Activated CD8-positive, alpha-beta memory T cell treated with anti-CD3 and anti-CD28 coated beads for 24 hours (primary cell): ENCODE measurements at places on chromosomes 12 and 14.

DNA sequence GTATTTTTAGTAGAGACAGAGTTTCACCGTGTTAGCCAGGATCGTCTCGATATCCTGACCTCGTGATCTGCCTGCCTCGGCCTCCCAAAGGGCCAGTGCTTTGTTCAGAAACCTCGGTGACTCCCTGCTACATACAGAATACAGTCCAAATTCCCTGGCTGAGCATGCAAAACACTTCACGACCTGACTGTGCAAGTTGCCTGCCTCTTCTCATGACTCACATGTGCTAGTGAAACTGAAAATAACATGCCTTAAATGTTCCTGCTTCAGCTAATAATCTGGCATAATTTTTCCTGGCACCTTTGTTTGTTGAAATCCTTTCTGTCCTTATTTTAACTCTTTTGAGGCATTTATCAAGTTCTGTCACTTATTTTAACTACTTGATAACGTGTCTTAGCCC is 8.2 kb downstream of the DMAC2L start:
- DNase-seq, result no peak

GRCh38 chr12:18483698-18484325 is 222.5 kb downstream of the PIK3C2G start:
- no peak for DNase-seq

DNA sequence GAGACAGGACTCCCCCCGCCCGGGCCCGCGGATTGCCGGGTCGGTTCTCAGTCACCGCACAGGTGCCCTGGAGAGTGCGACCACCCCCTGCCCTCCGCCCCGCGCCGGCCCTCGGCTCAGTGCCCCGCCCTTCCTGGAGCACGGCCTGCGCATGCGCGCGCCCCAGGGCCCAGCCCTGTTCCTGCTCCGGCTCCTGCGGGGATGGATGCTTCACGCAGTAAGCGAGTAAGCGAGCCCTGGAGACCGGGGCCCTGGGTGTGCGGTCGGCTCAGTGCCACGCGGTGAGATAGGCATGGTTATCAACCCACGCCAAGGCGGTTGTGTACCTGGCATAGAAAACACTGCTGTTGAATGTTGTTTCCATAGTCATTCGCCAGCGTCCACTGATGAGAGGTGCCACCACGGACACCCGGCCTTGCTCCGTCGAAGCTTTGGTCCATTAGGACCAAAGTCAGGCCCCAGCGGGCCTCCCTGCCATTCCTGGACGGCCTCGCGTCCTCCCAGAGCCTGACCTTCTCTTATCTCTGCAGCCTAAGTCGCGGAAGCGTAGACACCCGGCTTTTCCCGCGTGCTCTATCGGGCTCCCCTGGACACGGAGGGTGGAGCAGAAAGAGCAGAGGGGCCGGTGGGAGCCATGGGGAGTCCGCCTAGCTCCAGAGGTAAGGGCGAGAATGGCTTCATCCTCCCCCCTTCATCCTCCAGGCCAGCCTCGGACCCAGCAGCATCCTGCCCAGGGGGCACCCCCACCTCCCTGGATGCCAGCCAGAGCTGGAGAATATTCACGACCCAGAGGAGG is 90.6 kb downstream of the PAPOLA start:
- DNase-seq, result peak; percentile 88

DNA sequence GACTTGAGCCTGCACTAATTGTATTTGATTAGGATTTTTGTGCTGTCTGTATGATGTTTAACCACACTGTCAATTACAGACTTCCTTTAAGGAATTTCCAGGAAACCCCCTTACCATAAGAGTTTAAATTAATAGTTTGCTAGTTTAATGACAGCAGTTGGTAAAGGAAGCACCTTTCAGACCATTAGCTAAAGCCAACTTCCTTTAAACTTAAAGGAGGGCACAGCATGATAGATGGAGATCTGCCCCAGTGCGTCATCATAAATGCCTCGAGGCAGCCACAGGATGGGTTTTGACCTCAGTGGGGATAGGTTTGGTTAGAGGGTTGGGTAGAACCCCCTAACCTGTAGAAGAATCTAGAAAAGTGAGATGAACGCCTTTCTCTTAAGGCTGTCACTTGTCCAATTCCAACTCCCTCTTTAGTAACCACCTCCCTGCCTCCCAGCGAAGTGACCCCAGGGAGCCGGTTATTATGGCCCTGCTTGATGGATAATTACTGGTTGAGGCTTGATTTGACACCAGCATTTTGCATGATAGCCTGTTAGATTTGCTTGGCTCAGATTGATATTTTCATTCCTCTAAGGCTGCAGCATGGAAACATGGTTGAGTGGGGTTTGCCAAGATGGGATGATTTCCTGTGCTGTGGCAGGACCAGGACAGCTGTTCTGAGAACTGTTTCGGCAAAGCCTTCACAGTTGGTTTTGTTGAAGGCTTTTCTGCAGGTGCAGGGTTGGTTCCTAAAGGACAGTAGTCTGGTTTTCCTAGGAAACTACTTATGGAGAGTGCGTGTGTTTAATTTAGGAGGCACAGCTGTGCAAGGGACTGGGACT is 62.7 kb downstream of the CHST11 start:
- DNase-seq, result no peak

DNA sequence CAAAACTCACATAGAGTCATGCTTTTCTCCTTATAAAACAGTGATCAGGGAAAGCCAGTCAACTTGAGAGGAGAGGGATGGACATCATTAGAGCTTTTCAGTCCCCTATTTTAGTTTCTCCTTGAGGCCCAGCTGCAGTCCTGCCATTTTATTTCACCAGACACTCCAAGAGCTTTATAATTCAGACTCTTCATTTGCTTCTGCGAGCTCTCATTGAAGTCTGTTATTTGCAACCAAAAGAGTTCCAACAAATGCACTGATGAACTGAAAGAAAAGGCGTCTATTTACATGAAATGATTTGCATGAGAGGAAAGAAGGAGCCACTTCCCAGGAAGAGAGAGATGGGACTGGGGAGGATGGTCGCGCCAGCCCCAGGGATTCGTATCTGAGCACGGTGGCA is 86.8 kb downstream of the NDUFA12 start:
- no peak for DNase-seq

GRCh38 chr12:69991690-69992288 is 166.8 kb downstream of the MYRFL start:
- DNase-seq, result no peak

DNA sequence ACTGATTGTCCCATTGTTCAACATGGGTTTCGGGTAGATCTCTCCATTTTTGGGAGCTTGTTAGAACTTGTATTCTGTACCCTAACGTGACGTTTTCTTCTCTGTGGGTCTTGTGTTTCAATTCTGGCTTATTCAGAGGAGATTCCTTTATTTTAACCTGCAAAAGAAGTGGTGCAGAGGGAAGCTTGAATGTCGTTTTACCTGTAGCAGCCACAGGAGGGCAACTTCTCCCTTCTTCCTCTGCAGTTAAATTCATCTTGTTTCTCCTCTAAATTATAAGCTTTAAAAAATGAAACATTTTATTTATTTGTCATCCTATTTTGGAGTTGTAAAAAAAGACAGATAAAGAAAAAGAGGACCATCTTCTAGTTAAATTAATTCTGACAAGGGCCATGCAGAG is 13.7 kb upstream of the CLEC4D start:
- no peak for DNase-seq

DNA sequence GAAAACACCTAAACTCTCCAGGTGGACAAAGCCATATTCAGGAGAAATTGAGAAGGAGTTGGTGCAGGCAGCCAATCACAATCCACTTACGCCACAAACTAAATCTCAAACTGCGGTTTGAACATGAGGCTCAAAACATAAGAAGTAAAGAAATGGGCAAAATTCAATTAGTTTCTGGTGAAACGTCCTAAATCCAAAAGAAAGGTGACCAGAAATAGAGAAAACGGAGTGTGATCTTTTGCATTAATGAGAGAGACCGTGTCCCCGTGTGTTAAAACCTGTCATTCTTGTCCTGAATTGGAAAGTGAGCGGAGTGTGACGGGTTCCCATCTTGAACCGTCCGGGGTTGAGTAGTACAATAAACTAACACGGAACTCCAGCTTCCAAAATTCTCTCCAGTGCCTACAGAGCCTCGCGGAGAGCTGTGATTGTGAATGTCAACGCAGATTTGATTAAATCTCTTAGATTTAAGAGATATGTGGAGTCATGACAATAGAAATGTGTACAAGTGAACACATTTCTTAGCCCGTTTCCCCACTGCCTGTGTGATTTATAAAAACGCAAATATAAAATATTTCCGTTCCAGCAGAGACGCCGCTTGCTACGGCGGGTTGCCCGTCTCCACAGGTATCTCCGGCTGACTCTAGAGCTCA is 595 bp upstream of the METAP2 start:
- DNase-seq, result no peak
